Stimulated activated CD8-positive, alpha-beta memory T cell treated with anti-CD3 and anti-CD28 coated beads, Interleukin-4, amount 100 ng/mL, for 1 hour (primary cell): ENCODE measurements at places on chromosomes 5 and 9.

GRCh38 chr5:133891390-133891789 lies 77.0 kb downstream of the C5orf15 start:
- no peak for DNase-seq

DNA sequence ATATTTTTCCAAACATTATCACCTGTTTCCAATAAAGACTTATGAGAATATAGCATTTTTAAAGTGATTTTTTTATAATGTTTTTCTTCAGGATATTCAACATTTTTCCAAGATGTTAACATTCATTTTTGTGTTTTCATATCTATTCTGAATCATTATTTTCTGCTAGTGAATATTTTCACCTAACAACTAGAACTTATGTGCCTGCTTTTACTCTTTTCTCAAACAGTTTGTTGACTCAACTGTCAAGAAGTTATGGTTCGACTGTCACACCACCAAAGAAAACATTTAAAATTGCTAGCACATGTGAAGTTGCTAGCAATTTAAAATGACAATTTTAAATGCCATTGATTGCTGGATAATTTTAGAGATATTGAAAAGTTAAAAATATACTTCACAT lies 343.3 kb upstream of the CDH9 start:
- DNase-seq = no peak

DNA sequence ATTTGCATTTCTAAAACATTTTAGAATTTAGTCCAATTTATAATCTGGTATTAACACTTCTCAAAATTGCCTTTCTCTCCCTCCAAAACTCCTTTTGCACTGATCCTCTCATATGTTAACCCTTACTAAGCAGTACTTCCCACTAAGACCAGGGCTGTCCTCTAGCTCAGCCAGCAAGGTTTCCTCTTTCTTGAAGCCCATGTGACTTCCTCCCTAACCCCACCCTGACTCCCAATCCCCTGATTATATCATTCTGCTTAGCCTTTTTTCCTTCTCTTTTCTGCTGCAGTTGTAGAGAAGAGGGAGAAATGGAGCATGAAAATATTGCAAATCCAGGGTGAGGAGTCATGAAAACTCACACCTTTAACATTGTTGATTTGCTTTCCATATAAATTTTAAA lies 241.7 kb downstream of the MCTP1 start:
- no peak for DNase-seq

DNA sequence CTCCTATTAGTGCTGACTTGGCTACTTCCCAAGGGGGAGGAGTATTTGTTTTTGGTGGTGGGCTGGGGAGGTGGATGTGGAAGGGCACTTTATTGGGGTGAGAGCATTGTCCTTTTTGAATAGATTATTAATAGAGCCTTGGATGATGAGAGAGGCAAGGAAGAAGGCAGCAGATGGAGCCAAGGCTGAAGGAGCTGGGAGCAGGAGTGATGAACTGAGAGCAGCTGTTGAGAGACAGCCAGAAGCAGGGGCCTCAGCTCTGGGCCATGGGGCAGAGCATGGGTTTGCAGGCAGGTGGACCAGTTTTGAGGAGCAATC lies 29.6 kb downstream of the RGS3 start:
- DNase-seq = no peak

DNA sequence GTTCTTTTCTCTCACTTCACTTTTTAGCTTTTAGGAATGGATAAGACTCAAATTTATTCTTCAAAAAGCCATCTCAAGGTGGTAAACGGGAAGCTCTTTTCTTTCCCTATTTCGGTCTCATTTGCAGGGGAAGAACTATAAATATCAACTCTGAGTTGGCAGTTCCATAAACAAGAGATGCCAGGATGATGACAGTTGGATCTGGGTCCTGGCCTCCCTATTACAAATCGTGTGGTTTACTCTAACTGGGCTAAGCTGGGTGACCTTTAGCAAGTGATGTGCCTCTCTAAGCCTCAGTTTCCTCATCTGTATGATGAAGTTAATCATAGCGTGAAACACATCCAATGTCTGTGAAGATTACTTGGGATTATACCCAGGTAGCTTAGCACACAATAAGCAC lies 44.2 kb downstream of the TLE4 start:
- no peak for DNase-seq

- no peak for DNase-seq
These were observed 2.1 kb downstream of the ECPAS start for GRCh38 chr9:111481885-111482636.

GRCh38 chr5:136047858-136048257 lies 19.1 kb downstream of the TGFBI start:
- DNase-seq = no peak

- DNase-seq = no peak
These were observed 53.9 kb upstream of the RORB start for GRCh38 chr9:74443036-74443750.

DNA sequence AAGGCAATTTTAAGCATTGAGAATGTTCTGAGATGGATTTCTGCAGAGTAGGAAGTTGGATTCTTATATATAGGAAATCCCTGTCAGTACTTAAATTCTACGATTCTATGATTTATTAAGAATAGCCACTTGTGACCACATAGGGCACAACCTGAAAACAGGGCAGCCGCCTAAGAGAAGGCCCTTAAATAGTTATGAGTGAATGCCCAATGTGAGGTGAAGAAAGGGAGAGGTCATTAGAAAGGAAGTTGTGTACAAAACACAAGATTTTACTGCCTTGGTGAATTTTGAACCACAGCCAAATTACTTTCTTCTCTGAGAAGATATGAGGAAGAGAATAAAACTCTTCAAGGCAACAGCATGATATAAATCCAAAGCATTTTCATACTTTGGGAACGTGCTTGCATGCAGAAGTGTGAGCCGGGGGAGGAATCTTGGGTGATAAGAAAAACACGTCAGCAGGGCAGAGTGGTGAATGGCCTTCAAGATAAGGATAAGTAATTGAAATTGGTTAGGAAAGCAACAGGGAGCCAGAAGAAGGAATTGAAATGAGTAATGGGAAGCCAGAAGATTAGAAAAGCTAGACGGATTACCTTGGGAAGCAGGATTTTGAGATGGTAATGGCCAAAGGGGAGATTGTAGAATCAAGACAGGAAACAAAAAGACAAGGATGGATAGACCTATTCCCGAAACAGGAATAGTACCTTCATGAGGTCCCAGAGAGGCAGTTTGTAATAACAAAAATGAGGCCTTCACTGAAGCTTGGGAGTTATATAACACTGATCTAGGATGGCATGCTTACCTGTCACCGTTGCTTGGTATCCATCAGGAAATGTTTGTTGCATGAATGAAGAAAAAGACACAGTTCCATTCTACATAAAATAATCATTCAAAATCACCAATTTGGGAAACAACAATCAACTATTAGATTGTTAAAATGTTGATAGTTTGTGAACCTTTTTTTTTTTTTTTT lies 244.3 kb downstream of the PDE4D start:
- no peak for DNase-seq

GRCh38 chr9:136544548-136544963 lies 1.3 kb downstream of the NOTCH1 start:
- no peak for DNase-seq

GRCh38 chr5:30960036-30960435 lies 233.4 kb upstream of the CDH6 start:
- no peak for DNase-seq

GRCh38 chr5:156380848-156381247 lies 53.9 kb downstream of the SGCD start:
- no peak for DNase-seq

DNA sequence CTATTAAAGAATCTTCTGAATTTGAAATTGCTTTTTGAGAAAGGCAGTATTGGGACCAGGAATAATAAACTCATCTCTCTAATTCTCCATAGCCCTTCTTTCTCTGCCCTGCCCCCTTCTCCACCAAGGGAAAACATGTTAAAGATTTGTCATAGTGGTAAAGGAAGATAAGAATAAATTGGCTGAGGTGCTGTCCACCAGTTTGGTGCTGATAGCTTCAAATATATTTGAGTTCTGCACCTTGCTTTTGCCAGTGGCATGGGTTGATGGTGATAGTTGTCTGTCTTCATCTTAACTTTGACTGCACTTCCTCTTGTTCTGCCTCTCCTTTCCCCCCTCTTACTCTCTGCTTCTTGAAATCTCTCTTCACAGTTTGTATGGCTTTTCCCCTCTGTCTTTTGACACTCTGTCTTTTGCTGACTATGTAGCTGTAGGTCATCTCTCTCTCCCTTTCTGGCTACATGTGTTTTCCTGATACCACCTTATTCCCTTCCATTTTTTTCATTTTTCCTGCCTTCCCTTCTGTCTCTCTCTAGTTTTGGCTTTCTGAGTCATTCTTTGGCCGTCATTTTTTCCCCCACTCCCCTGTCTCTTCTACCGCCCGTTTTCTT lies 56.6 kb downstream of the NDUFS4 start:
- DNase-seq = no peak

GRCh38 chr9:93100276-93100636 lies 4.2 kb downstream of the CARD19 start:
- no peak for DNase-seq

DNA sequence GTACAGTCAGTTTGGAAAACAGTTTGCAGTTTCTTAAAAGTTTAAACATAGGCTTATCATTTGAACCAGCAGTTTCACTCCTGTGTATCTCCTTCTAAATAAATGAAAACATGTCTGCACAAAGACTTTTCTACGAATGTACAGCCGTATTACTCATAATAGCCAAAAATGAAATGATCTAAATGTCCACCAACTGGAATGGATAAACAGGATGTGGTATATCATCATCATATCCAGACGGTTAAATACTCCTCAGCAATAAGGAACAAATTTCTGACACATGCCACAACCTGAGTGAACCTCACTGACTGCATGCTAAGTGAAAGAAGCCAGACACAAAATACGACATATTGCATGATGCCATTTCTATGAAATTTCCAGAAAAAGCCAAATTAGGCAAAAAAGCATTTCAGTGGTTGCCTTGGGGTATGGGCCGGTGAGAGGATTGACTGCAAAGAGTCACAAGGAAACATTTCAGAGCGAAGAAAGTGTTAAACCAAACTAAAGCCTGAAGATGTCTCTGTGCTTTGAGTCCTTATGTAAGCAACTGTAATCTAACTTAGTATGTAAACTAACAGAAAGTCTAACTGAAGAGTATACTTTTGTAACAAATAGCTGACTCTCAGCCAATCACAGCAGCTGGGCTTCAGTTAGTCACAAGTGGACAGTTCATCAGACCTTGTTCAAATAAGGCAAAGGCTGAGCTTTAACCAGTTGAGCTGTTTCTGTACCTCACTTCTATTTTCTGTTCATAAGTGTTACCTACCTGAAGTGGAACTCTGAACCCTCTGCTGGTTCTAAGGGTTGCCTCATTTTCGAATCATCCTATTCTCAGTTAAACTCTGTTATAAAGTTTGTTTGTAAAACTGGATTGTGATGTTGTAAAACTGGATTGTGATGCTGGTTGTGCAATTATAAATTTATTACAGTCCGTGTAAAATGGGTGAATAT lies 65.2 kb downstream of the TRIO start:
- DNase-seq = no peak

- no peak for DNase-seq
These were observed at the start of gene PTGR1 for GRCh38 chr9:111599092-111599954. Gene PTGR1, minus strand, starts transcription at chr9:111599647. Its CDS starts 2,225 bp downstream, at chr9:111597422.

DNA sequence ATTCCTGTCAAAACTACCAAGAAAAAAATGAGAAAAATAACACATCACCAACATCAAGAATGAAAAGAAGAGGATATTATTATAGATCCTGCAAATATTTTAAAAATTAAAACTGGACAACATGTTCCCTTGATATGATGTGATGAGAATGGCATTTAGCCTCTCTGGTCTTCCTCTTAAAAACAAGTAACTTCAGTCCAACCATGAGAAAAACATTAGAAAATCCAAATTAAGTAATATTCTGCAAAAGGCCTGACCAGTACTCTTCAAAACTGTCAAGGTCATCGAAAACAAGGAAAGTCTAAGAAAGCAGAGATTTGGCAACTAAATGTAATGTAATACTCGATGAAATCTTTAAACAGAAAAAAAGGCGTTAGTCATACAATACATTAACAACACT lies 167.1 kb upstream of the SNX2 start:
- no peak for DNase-seq

GRCh38 chr5:172429201-172429940 lies 25.0 kb downstream of the SH3PXD2B start:
- no peak for DNase-seq

GRCh38 chr9:35489313-35490154 lies at the start of gene RUSC2:
Gene RUSC2, plus strand, starts transcription at chr9:35490111. Its CDS starts 56,411 bp downstream, at chr9:35546522.
- no peak for DNase-seq

- DNase-seq = no peak
These were observed 566 bp upstream of the CEP78 start for GRCh38 chr9:78235256-78235761.

- no peak for DNase-seq
These were observed 113.3 kb downstream of the SV2C start for GRCh38 chr5:76196457-76196856.

DNA sequence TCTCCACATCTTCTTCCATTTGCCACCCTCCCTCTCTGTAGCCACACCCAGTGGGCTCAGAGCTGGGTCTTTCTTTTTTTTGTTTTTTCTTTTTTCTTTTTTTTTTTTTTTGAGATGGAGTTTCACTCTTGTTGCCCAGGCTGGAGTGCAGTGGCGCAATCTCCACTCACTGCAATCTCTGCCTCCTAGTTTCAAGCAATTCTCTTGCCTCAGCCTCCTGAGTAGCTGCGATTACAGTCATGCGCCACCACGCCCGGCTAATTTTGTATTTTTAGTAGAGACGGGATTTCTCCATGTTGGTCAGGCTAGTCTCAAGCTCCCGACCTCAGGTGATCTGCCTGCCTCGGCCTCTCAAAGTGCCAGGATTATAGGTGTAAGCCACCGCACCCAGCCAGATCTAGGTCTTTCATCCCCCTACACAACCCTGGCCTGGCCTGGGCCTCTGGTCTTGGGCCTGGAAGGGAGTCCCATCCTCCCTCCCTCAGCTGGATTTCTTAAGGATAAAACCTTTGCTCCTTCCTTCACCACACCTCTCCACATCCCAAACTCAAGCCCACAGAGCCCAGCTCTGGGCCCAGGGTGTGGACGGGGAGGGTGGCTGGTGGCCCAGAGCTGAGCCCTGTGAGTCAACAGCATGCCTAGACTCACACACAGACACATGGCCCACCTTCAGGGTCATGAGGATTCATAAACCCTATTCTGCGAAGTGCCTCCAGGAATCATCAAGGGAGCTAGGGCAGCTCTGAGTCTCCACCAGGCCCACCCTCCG lies 18.8 kb upstream of the KCNIP1 start:
- no peak for DNase-seq

GRCh38 chr9:7324152-7324598 lies 475.4 kb downstream of the DMAC1 start:
- no peak for DNase-seq

- DNase-seq = no peak
These were observed 71.4 kb upstream of the SMIM23 start for GRCh38 chr5:171714261-171714660.

GRCh38 chr9:19451240-19452087 lies 42.7 kb downstream of the ACER2 start:
- no peak for DNase-seq
